C1 segment of cervical spinal cord (tissue), 14 donors: ENCODE measurements at places on chromosomes 5 and 9.
A peak's percentile ranks its signal among the peaks of the same experiment; 100 is the strongest.

- DNase-seq = no peak
Observed at GRCh38 chr9:94875300-94876020, 149.0 kb downstream of the AOPEP start.

- no peak for DNase-seq
Observed at GRCh38 chr5:1436681-1437080, 8.6 kb downstream of the SLC6A3 start.

GRCh38 chr9:87718852-87719612 is 6.9 kb upstream of the CTSL start:
- DNase-seq = no peak

DNA sequence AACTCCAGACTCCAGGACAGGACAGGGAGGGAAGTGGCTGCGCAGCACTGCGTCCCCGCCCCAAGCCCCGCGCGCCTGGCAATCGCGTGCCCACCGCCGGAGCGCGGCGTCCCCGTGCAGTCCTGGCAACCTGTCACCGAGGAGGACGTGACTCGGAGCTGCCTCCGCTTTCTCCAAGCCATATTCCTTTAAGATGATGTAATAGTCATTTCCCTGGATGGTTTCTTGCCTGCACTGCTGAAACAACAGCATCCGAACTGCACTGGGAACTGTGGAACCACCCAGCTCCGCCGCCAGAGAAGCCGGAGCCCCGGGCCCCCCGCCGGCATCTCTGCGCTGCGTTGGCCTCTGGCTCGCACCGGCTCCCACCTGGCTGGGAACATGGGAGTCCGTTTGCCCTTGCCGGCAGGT is 34.5 kb downstream of the KCTD16 start:
- no peak for DNase-seq

DNA sequence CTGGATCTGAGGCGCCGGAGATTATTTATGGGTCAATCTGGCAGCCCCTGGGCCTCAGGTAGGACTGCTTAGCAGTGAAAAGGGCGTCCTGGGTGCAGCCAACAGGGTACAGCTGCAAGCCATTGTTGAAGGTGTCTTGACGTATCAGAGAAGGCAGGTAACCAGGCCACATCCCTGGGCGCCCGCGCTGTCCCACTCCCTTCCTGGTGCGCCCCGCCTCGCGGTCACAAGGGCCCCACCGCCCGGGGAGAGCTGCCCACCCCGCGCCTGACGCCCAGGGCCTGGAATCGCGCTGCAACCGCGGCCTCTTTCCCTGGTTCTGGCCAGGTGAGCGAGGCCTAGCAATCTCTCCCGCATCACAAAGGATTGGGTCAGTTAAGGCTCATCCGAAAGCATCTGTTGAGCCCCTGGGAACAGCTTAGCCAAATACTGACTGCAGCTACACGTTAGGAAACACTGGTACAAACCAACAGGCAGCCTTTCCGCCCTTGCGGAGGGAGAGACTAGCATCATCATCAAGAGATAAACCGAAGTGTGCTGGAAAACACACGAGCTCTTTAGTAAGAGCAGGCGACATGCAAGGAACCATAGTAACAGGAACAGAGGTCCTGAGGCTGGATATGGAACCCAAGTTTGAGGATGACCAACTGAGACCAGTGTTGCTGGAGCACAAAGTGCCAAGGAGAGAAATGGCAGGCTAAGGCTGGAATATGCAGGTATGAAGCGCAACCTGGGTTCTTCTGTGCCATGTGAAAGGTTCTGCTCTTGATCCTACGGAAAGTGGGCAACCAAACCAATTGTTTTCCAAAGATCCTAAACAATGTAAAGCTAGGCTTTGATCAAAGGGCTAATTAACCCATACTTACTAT is 3.6 kb downstream of the RPS23 start:
- DNase-seq = no peak

- DNase-seq = no peak
Observed at GRCh38 chr5:129099184-129099569, 4.6 kb downstream of the ISOC1 start.

GRCh38 chr9:8772302-8772701 is 972.7 kb upstream of the DMAC1 start:
- DNase-seq = no peak

DNA sequence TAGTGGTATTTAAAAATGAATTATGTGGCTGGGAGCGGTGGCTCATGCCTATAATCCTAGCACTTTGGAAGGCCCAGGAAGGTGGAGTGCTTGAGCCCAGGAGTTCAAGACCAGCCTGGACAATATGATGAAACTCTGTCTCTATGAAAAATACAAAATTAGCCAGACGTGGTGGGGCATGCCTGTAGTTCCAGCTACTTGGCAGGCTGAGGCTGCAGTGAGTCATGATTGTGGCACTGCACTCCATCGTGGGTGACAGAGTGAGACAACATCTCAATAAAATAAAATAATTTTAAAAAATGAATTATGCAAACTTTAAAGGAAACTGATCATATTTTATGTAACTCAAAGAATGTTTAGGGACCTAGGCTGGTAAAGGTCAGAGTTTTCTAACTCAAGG is 310.8 kb upstream of the DMRT1 start:
- no peak for DNase-seq

DNA sequence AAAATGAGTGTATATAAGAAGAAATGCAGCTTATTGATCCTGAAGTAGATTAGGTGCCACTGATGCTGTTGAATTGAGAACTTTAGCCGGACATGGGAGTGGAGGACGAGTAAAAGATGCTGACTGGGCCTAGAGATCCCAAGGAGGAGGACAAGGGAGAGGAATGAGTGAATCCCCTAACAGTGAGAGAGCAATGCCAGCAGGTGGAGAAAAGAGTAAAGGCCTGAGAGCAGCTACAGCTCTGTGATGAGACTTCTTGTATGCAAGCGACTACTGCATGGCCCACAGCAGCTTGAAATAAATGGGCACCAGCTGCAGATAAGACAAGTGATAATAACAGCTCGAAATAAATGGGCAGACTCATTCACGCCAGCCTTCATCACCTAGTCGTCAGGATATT is 44.5 kb upstream of the JMY start:
- no peak for DNase-seq

- no peak for DNase-seq
Observed at GRCh38 chr9:24464319-24464951, 81.3 kb downstream of the IZUMO3 start.

GRCh38 chr5:36904677-36905076 is 28.1 kb downstream of the NIPBL start:
- DNase-seq = no peak

- DNase-seq = no peak
Observed at GRCh38 chr9:96417661-96418082, 498 bp downstream of the ZNF367 start.

DNA sequence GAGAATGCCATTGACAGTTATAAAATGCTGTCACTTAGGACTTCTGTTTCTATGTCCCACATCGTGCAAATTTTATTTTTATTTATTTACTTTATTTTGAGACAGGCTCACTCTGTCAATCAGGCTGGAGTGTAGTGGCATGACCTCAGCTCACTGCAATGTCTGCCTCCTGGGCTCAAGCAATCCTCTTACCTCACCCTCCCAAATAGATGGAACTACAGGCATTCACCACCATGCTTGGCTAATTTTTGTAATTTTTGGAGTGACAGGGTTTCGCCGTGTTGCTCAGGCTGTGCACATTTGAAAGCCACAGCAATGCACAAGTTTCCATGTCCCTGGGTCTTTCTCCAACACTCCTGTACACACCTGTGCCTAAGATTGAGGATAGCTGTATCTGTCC is 51.8 kb downstream of the ADAMTS16 start:
- DNase-seq = no peak

GRCh38 chr5:173020154-173020581 is 36.0 kb upstream of the CREBRF start:
- DNase-seq = no peak

GRCh38 chr5:39424736-39425637 is at the start of gene DAB2:
Gene DAB2, minus strand, starts transcription at chr5:39424980. Its CDS starts 30,660 bp downstream, at chr5:39394320.
- DNase-seq = peak; percentile 80

GRCh38 chr5:171323806-171324632 is 15.0 kb downstream of the TLX3 start:
- no peak for DNase-seq
